ENCODE measurements at places on chromosomes 5 and 9.

DNA sequence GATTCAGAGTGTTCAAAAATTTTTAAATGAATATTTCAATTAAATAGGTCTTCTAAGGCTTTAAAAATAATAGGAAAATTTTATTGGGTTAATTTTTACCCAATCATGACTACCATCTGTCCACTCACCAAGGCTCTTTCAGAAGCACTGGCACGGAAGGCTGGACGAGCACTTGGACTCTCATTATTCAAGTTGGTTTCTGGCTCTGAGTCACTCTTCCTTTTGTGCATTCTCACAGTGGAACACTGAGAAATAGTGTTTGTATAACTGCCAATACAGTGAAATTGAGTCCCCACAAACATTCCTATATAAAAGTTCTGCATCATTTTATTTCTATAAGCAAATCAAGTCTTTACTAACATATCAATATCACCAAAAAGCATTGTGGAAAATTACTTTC is 1149.0 kb downstream of the EFNA5 start:
- DNase-seq: no peak

- DNase-seq: no peak
These were observed 57.1 kb downstream of the MOCS2 start for GRCh38 chr5:53052499-53052898.

DNA sequence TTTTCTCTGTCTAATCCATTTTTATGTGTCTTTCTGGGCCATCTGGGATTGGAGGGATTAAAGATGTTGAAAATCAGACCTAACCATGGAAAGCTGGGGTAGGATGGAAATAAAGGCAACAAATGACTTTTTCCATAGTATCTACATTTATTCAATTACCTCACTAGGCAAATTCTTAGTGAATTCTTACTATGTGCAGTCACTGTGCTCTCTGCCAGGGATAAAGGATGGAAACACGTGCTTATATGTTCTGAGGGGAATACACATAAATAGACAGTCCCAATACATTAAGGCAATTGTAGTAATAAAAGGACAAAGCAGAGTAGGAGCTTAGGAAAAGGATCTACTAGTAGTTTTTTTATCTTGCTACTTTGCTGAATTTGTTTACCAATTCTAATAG is 214.2 kb downstream of the PRR16 start:
- DNase-seq: no peak

DNA sequence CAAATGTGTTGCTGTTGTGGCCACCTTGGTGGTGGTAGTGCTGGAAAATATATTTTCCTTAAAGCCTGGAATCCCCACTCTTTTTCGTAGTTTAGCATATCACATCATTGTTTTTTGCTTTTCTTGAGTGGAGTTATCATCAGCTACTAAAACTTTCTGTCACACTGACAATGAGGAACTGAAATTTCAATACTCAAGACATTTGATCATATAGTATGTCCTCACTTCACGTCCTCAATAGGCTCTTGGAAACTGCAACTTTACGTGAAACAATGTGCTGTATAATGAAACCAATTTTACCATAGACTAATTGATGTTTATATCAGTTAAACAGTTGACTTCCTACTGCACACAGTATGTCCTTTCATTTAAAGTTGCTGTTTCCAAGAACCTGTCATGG is 265.8 kb downstream of the ADGRV1 start:
- DNase-seq: no peak

DNA sequence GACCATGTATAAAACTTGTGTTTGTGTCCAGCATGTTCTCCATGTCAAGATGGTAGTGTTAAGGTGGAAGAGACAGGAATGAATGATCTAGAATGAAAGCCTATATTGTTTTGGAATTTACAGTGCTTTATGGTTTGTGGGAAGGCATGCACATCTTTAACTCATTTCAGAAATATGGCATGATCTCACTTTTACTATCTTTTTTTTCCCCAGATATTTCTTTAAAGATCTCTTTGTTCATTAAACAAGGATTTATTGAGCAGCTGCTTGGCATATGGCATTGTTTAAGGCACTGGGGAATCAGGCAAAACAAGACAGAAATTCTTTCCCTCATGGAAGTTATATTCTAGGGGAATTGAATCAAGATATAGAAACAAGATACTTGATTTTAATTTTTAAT is 51.7 kb downstream of the SLC12A2 start:
- no peak for DNase-seq

DNA sequence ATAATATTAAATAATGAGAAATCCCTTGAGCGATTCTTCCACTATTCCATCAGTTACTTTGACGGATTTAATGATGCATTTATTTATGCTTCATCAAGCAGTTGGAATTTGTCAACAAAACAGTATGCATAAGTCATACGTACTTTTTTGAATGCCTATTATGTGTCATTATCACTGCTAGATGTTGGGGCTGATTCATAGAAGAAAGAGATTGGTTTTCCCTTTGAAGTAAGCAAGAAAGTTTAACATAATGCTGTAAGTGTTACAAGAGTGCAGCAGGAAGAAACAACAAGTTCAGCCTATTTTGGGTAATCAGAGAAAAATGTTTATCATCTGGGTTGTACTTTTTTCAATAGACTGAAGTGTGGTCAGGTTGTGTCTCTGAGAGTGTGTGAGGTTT is 121.2 kb upstream of the RANBP3L start:
- DNase-seq: no peak

DNA sequence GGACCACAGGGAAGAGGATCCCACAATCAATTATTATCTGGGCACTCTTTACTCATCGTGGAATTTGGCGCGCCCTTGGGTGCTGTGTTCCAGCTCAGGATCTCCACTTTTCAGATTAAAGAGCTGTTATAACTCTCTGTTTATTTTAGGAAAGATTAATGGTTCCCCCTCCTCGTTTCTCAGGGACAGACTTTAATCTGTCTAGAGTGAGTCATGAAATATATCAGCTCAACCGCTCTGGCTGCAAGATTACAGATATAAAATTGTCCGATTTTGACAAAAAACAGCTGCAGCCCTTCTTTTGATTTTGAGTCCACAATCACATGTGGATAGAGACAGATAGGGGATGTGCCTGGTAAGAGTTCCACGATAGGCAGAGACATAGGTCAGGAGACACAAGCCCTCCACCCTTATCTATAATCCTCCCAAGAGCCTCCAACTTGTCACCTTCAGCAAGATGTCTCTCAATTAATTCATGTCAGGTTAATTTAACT is 77.6 kb upstream of the ANKRD55 start:
- DNase-seq: no peak

- no peak for DNase-seq
These were observed at the start of gene OSMR for GRCh38 chr5:38845526-38846378. Gene OSMR (plus strand): TSS chr5:38846012. CDS start chr5:38869045, 23,033 bp downstream.

- DNase-seq: no peak
These were observed 55.2 kb upstream of the AFAP1L1 start for GRCh38 chr5:149216496-149216895.

GRCh38 chr9:77215874-77216273 is 38.5 kb downstream of the VPS13A start:
- no peak for DNase-seq

- no peak for DNase-seq
These were observed 11.6 kb upstream of the SUSD1 start for GRCh38 chr9:112186695-112187094.

DNA sequence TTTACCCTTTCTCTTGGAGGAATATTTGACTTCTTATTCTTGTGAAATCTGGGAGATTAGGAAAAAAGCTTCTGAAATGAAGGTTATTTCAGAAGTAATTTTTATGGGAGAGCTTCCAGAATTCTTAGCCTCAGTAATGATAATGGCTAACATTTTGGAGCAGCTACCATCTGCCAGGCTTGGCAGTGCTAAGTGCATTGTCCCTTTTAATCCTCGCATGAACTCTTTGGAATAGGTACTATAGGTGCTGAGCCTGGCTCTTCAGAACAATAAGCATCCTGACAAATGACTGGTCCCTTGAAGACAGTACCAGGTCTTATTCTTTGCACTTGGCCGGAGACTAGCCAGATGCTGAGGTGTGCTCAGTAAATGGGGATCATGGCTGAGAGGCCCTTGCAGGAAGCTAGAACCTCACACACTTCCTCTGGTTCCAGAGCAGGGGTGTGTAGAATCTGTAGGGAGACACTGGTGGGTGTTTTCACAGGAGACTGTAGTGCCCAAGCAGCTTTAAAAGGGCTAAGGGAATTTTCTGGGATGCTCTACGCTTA is 90.7 kb downstream of the RCL1 start:
- DNase-seq: no peak

DNA sequence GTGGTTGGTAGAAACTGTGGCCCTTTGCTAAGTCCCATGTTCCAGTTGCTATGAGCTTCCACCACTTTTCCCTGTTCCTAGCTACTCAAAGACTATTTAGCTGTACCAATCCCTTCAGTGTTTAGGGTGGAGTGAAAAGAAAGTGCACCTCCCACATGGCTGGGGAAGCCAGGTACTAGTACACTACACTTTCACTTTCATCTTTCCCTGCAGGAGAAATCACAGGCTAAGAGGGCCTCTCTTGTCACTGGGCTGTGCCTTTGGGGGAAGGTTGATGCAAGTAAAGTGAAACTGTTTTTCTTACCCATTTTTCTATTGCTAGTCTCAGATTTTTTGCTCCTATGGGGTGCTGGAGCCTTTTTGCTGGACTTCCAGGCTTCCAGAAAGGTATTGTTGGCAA is 33.5 kb upstream of the CKS2 start:
- DNase-seq: no peak

GRCh38 chr9:135664801-135665794 is 2.0 kb downstream of the LCN9 start:
- DNase-seq: no peak

DNA sequence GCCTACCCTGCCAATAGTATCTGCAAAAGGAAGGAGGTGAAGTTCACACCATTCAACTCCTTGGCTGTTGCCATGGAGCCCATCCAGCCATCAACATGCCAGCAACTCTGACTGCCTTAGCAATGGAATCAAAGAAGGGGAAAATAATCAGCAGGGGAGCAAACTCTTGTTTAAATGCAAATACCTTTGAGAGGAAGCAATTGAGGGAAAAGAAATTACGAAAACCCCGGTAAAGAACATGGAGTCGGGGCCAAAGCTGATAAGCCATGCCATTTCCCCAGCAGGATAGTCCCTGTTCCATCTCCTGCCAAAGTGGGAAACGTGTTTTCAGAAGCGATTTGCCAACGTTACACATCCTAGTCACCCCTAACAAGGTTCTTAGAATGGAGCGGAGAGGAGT is 69.0 kb downstream of the MFAP3 start:
- no peak for DNase-seq

DNA sequence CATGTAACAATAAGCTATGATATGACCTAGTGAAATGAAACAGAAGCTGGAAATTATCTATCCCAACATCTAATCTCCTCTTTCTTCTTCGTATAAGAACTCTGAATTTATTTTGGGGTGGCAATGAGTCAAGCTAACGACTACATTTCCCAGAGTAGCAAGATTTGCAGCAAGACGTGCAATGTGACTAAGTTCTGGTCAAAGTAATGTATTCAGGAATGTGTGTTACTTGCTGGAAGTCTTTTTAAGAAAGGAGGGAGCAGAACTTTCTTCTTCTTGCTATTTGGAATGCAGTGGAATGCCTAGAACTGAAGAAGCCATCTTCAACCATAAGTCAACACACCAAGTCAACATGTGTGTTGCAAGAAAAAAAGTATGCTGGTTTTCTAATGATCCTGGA is 406.6 kb upstream of the MEF2C start:
- DNase-seq: no peak

DNA sequence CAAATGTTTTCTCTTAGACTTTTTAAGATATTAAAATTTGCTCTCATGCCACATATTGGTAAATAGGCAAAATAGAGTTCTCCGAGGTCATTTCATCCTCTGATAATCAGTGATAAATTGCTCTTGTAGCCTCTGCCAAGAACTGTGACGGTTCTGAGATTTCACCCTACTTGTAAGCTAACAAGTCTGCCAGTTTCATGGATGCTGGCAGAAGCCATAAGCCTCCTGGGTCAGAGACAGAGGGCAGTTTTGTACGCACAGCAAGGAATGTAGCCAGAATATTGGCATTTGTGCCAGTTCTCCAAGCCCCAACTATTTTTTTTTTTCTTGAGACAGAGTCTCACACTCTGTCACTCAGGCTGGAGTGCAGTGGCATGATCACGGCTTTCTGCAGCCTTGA is 945.0 kb upstream of the WWC1 start:
- no peak for DNase-seq

GRCh38 chr5:150241298-150242160 is 48.0 kb downstream of the CAMK2A start:
- DNase-seq: no peak

DNA sequence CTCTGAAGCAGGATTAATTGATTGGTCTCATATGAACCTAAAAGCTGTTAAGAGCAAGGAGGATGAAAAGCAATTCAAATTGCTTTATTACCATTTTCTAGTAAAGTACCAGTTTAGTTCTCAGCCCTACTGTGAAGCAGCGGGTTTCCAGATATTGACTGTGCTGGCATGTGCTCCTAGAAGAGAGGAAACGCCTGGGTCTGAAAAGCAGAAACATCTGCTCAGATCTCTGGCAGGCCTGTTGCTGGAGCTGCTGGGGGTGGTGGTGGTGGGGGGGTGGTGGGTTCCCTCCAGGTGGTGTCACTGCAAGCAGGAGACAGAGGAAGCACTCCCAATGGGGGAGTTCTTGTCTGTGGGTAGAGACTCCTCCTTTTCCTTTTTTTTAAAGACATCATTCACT is 105.5 kb upstream of the ZNF462 start:
- DNase-seq: no peak

- peak; percentile 76 for DNase-seq
These were observed 332.0 kb downstream of the TRIM32 start for GRCh38 chr9:117018966-117019617.

DNA sequence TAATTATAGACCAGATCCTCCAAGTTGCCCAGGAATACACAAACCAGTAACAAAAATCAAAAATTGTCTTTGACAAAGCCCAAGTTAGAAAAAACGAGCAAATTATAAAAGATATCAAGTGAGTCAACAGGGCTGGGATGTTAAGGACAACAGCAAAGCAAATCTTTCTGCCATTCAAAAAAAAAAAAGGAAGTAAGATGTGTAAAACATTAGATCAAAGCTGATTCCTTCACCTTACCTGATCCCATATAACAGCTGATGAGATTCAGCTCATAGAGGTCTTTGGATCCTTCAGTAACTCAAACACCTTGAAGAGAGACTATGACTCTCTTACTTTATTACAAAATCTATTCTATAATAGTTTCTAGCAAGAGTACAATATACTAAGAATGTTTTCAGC is 100.9 kb downstream of the STRBP start:
- no peak for DNase-seq

DNA sequence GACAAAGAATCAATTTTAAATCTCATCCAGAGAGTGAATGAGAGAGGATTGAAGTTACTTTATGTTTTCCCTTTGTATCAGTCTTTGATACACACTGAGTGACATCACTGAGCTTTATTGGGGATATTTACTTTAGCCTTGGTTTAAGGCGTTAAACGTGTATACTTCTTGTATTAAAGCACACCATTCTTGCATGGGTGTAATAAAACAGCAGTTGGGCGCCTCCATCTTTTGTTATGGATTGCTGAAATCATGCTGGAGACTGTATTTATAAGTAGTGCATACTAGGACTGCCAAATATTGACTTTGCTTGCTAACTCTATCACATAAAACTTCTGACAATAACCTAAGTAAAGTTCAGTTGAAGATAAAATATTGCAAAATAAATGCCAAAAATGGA is 1755.8 kb upstream of the WWC1 start:
- peak; percentile 62 for DNase-seq
